ENCODE measurements at places on chromosomes 11 and 22. TPM values are rescaled to one million over a fixed set of nuclear protein-coding genes. Genes with fewer than 3 reads are reported as not detected.

The MRGPRF gene
- not detected for total RNA-seq

The C2CD2L gene
- 24.6 TPM for total RNA-seq

GRCh38 chr11:13851691-13852090, 110.8 kb upstream of the SPON1 start:
- peaks cover 13% of the 10 kb centered on the region for H3K4me1 ChIP-seq
- no peak overlapping the region for H3K27ac ChIP-seq
- no peak overlapping the region for H3K4me3 ChIP-seq
- DNase-seq: no peak
- H3K36me3 ChIP-seq: no peaks in the 10 kb centered on the region

DNA sequence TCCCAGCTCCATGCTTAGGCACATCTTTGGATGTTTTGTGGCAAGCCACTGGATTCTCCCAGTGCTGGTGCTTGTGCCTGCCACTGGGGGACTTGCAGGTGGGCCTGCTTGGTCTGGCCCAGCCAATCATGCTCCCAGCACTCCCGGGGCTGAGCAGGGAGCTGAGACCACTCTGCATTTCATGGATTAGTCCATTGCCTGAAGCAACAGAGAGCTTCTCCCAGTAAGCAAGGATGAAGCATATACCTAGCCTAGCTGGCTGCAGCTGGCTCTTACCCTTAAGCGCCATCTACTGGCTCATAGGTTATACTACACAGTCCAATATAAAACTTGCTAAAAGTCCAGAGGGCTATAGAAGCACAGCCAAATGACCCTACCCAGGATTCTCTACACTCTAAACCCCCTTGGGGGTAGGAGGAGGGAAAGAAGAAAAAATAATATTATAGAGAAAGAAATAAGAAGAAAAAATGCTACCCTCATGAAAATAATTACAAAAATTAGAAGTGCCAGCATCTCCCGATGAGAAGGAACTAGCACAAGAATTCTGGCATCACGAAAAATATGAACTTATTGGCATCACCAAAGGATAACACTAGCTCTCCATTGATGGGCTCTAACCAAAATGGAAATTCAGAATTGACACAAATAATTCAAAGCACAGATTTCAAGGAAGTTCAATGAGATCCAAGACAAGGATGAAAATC, 275.3 kb downstream of the C11orf87 start:
- H3K4me3 ChIP-seq: no peak overlapping the region
- no peak overlapping the region for H3K27ac ChIP-seq
- no peak for DNase-seq
- no peaks in the 10 kb centered on the region for H3K4me1 ChIP-seq
- H3K36me3 ChIP-seq: no peaks in the 10 kb centered on the region

Data from T-helper 17 cell (primary cell).